Cortex of kidney (tissue), 1 donor: ENCODE measurements at places on chromosomes 5 and 9.

DNA sequence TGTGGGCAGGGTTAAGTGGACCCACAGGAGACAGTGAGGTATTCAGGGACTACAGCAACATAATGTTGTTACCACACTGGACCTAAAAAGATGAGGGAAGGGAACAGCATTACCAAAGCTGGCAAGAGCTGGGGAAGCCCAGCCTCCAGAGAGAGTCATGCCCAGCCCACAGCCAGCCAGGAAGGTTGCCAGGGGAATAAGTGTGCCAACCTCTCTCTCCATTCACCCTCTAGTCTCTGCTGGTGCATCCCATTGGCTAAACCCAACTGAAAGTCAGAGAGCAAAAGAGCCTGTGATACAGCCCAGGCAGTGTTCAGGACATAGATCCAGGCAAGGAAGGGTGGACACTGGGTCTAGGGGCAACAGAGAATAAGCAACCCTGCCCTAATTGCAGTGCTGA lies 35.8 kb upstream of the AFAP1L1 start:
- DNase-seq, result no peak

- DNase-seq, result no peak
Measured at GRCh38 chr9:137113385-137114159, 961 bp downstream of the DPP7 start.

DNA sequence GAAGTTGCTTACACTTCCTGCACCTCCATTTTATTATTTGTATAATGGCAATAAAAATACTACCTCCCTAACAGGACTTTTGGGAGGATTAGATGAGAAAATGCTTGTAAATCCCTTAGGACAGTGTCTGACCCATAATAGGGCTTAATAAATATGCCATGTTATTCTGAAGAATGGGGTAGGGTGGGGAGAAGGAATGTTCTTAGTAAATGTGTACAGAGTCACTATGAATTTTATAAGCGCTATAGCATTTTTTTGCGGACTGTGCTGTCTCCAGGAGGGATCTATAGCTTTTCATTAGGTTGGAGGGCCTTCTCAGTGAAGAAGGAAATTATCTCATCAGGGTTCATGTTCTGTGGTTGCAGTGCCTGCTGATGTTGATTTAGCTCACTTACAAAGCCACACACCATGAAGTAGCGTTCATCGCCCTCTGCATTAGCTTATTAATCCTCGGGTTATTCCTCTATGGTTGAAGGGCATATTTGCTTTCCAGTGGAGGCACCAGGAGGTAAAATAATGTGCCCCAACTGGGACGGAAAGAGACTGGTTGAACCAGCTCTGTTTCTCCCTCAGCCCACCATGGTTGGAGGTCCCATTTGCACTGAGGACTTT lies 497.1 kb downstream of the ARHGEF28 start:
- no peak for DNase-seq

DNA sequence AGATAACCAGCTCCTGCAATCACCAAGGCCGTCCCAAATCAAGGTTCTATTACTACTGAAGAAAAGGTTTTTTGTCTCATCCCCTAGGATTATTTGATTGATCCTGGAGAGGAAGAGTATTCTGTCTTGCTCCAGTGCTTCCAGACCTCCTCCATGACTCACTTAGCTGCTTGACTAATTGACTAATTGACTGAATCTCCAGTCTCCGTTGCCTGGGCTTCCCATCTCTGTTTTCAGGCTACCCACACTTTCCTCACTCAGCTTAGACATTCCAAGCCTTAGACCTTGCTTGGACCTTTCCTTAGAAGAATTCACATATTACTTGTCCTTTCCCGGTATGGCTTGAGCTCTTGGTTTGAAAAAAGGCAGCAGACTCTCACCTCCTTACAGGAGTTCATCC lies 60.6 kb downstream of the FRMD3 start:
- no peak for DNase-seq

DNA sequence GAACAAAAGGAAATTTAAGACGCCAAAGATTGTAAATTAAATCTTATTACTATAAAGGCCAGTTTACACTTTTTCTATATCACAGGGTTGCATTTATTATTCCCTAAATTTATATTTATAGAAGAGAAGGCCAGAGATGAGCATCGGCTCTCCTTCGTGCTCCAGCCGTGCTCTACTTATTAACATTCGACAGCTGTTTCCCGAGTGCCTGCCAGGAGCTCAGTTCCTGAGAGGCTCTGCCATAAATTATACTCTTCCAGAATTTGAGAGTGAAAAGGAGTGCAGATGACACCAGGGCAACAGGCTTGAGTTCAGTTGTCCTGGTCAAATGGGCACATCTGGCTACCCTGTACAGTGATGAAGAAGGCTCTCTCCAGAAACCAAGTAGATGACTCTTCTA lies 70.1 kb downstream of the PCSK5 start:
- DNase-seq, result no peak

DNA sequence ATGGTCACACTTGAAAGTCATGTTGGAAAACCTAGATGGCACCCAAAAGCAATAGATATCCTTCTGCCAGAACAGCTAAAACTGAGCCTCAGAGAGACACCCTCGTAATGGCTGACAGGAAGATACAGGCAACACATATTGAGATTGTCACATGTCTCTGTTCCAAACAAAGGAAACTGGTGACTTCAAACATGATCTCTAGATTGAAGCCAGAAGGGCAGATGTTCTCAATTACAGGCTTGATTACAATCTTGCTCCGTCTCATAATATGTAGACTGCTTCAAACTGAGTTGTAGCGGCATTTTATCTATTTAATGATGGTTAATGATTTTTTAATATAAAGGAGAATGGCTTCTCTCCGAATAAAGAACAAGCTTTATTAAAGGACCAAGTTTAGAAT lies 774.3 kb downstream of the KCTD16 start:
- no peak for DNase-seq

GRCh38 chr5:122112733-122113558 lies 16.4 kb upstream of the ZNF474 start:
- no peak for DNase-seq

- DNase-seq, result no peak
Measured at GRCh38 chr9:134485653-134486052, 155.9 kb upstream of the COL5A1 start.

DNA sequence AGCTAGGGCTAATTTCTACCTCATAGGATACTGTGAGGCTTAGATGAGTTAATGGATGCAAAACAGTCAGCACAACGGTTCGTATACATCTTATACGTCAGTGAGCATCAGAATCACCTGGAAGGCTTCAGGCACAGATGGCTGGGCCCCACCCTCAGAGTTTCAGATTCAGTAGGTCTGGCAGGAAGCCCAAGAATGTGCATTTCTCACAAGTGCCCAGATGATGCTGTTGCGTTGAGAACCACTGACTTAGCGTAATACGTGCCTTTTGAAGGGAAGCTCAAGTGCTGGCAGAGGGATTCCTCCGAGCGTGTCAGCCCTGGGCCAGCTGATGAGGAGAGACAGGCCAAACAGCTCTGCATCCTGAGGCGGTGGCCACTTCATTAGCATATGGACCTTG lies 117.1 kb upstream of the WWC1 start:
- no peak for DNase-seq

- no peak for DNase-seq
Measured at GRCh38 chr5:154514331-154514730, 36.3 kb upstream of the HAND1 start.
